MCF 10A (cell line): ENCODE measurements at places on chromosomes 7 and 10. TPM values are rescaled to one million over a fixed set of nuclear protein-coding genes. Genes with fewer than 3 reads are reported as not detected.

FAM237B gene
- not detected in 2 replicates for total RNA-seq

- no peak for DNase-seq
Observed at GRCh38 chr10:67239864-67240497, 314.1 kb downstream of the LRRTM3 start.

- DNase-seq, result no peak
Observed at GRCh38 chr7:12731775-12732174, 44.3 kb downstream of the ARL4A start.

- DNase-seq, result peak; percentile 1
Observed at GRCh38 chr10:43931308-43931930, 282.7 kb upstream of the ZNF32 start.

GRCh38 chr7:155094636-155095135, 24.6 kb downstream of the HTR5A start:
- no peak for DNase-seq

C7orf33 gene
- not detected in 2 replicates for total RNA-seq

DNA sequence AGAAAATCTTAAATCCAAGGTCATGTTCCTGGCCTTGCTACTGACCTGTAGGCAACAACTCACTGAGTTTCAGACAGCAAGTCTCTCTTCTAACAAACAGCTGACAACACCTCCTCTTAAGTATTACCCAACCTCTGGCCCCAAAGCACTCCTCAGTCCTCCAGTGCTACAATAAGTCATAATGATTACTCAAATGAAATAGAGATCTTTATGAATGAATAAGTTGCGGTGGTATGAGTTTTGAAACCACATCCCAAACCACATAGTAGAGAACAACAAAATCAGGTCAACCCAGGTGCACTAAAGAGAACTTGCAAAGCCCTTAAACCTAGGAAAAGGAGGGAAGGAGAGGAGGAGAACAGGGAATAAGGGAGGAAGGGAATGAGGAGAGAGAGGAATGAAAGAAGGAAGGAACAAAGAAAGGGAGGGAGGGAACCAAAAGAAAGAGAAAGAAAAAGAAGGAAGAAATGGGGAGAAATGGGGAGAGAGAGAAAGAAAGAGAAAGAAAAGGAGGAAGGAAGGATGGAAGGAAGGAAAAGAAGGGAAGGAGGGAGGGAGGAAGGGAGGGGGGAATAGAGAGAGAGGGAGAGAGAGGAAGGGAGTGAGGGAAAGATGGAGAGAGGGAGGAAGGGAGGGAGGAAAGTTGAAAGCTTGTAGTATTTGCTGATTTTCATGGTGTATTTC, 142.8 kb upstream of the CALCR start:
- DNase-seq, result peak; percentile 23

MBL2 gene
- total RNA-seq, result not detected in 2 replicates
